Neural progenitor cell (in vitro differentiated cells): ENCODE measurements at places on chromosomes 5 and 9. TPM values are rescaled to one million over a fixed set of nuclear protein-coding genes. Genes with fewer than 3 reads are reported as not detected.
A peak's percentile ranks its signal among the peaks of the same experiment; 100 is the strongest.

Gene ADAMTSL1
- 0.73 and 2.7 TPM in 2 replicates for total RNA-seq

Gene MYMK
- not detected in 2 replicates for total RNA-seq

Gene ZNF879
- 10.4 and 10.6 TPM in 2 replicates for total RNA-seq

Gene NR4A3
- total RNA-seq, result 0.26 and 0.59 TPM in 2 replicates

Gene WDR38
- not detected in 2 replicates for total RNA-seq

- H3K4me1 ChIP-seq, result no peaks in the 10 kb centered on the region
- no peaks in the 10 kb centered on the region for H3K36me3 ChIP-seq
- no peak overlapping the region for H3K27ac ChIP-seq
- H3K27me3 ChIP-seq, result no peaks in the 10 kb centered on the region
Measured at GRCh38 chr9:114249424-114250234, 73.3 kb upstream of the ORM1 start.

GRCh38 chr9:134389642-134390041 lies 63.4 kb downstream of the RXRA start:
- peaks cover 10% of the 10 kb centered on the region for H3K4me1 ChIP-seq
- no peak overlapping the region for H3K4me3 ChIP-seq
- H3K27me3 ChIP-seq, result no peaks in the 10 kb centered on the region
- no peaks in the 10 kb centered on the region for H3K36me3 ChIP-seq

DNA sequence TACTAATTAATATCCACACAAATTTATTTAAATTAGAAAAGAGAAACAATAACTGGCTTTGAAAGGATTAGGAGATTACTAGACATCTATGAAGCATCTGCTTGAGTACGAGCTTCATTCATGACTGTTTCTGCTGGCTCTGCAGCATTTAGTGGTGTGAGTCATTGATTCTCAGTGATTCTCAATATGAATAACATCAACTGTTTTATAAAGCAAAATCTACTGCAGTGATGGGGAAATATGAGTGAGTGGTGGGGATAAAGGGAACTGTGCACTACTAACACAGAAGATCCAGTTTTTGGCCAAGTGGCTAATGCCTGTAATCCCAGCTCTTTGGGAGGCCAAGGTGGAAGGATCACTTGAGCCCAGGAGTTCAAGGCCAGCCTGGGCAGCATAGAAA lies 8.4 kb downstream of the FNBP1 start:
- no peaks in the 10 kb centered on the region for H3K27me3 ChIP-seq
- no peaks in the 10 kb centered on the region for H3K4me1 ChIP-seq
- H3K27ac ChIP-seq, result no peak overlapping the region
- no peak for DNase-seq

DNA sequence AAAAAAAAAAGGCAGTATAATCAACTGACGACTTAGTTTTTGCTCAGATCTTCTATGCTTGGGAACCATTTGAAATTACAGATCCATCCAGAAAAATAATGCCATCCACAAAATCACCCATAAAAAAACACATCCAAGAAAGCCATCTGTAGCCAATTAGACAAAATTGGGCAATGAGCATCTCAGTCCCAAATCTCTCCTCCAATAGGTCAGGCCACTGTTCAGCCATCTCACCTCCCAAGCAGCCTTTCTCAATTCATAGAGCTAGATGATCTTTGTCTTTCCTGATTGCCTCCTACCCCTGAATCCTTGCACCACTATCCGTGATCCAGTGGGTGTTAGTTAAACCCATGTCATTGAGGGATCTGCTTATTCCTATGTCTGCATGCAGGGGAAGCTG lies 139.6 kb downstream of the SCAMP1 start:
- no peaks in the 10 kb centered on the region for H3K36me3 ChIP-seq
- H3K4me1 ChIP-seq, result peaks cover 18% of the 10 kb centered on the region
- no peak overlapping the region for H3K4me3 ChIP-seq
- no peak overlapping the region for H3K27ac ChIP-seq

- no peaks in the 10 kb centered on the region for H3K36me3 ChIP-seq
- H3K27me3 ChIP-seq, result no peaks in the 10 kb centered on the region
- peak overlapping the region; percentile 100 for H3K27ac ChIP-seq
- peak overlapping the region; percentile 84 for H3K4me3 ChIP-seq
- DNase-seq, result peak; percentile 62
- H3K4me1 ChIP-seq, result peaks cover 24% of the 10 kb centered on the region
Measured at GRCh38 chr5:138339091-138339456, 1.0 kb downstream of the FAM53C start.

DNA sequence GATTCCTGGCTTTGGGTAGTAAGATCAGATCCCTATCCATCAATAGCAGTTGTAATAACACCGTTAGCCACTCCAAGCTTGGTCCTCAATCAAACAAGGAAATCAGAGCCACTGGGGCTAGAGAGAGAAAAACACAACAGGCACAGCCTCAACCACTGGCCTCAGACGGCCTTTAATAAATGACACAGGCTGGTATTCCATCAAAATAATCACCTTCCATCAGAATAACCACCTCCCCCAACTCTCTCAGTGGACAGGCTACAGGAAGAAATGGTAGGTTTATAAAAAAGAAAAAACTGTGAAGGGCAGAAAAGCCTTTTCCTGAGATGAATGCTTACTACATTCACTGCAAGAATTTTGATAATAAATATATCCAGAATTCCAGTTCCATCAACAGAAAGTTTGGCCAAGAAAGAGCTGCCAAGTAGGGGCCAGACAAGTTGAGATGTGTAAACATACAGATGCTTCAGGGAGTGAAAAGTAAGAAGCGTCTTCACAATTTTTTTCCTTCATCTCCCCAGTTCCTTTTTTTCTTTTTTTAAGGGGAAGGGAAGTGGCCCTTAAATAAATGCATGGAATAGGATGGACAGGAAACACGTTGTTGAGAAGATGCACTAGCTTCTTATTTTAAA lies 5.5 kb downstream of the FOXD1 start:
- DNase-seq, result peak; percentile 7
- H3K4me3 ChIP-seq, result no peak overlapping the region
- H3K27ac ChIP-seq, result no peak overlapping the region
